ENCODE measurements at places on chromosomes 5 and 9. TPM values are rescaled to one million over a fixed set of nuclear protein-coding genes. Genes with fewer than 3 reads are reported as not detected.

The GFI1B gene
- not detected for total RNA-seq

The GDNF gene
- not detected for total RNA-seq

The PHF24 gene
- 0.68 TPM for total RNA-seq

The GPR150 gene
- not detected for total RNA-seq

The TOMM5 gene
- total RNA-seq: 123 TPM

The TNFSF8 gene
- total RNA-seq: not detected

The RANBP3L gene
- total RNA-seq: not detected

The ADAMTS6 gene
- total RNA-seq: 0.33 TPM

The GABRA1 gene
- not detected for total RNA-seq

The SLC36A2 gene
- 0.07 TPM for total RNA-seq

DNA sequence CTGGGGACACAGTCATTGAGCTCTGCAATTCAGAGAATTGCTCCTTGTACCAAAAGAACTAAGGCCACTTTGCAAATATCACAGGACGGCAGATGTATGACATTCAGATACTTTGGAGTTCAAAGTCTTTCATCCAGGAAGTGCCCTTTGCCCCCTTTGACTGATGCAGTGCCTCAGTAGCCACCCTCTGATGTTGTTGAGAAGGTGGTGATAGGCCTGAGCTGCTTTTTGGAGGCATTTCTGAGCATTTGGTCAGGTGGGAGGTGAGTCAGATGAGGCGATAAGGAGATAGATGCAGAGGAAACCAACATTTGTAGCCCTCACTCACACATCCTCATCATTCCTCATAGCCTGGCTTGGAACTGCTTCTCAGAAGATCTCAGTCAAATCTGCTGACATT, 63.4 kb downstream of the ANGPTL2 start:
- no peak for DNase-seq

GRCh38 chr9:129026442-129027223, 1.5 kb downstream of the SH3GLB2 start:
- DNase-seq: peak; percentile 67

DNA sequence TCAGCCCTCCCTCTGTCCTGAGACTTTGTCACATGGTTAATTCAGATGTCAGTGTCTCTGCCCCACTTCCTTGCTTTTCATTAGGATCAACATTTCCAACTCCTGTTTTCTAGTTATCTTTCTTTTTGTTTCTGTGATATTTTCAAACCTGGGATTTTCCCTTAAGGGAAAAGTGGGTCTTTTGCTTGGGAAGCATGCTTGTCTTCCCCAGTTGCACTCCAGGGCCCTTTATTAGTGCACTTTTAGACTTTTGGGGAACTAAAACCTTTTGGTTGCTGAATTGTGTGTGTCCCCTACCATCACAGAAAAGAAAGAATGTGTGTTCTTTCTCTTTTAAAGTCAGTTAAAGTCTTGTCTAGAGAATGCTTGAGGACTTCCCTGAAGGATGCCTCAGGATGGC, 18.4 kb upstream of the GDNF start:
- DNase-seq: no peak

- DNase-seq: no peak
Observed at GRCh38 chr5:127551410-127552041, 34.1 kb downstream of the PRRC1 start.

DNA sequence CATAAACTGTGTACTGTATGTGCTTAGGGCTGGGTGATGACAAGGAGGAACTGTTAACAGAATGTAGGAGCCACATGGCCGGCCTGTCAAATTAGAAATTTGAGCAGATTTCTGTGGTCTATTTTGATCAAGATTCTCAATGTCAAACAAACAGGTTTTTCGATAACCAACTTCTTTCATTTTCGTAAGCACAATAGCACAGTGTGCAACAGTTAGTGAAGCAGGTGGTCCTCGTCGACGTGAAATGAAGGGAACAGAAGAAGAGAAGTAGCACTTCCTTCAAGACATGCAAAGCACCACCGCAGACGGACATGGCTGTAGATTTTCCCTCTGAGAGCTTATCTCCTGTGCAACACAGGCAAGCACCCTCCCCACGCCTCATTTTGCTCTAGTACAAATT, 252.1 kb downstream of the CRB2 start:
- no peak for DNase-seq

DNA sequence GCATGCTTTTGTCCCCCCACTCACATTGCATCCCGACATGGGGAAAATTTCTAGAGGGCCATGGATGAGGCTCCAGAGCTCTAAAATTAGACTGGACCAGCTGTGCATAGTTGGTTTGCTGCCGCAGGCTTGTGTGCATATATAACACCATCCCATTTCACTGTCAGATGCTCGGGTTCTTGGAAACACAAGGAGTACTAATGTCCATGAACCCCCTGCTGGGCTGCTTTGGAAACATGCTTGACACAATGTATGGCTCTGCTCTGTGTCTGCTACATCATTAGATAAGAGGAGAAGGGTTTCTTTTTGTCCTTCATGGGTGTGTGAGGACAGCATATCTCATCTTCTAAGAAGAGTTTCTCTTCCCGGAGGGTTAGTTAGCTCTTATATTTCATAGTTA, 292.1 kb upstream of the RORB start:
- no peak for DNase-seq

DNA sequence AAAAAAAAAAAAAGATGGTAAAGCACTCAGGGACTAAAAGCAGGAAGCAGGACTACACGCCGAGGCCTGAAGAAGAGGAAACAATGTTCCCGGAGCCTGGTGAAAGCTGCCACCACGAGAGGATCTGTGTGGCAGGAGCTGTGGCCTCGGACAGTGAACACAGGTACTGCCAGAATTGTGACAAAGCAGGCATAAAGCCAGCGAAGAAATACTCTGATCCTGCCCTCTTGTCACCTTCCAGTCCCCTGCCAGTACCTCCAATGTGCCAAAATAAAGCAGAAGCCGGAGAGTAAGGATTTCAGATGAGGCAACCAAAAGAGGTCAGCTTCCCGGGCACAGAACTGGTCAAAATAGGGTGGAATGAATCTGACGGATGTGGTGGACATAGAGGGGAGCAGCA, 211.5 kb upstream of the TARS1 start:
- DNase-seq: no peak

- no peak for DNase-seq
Observed at GRCh38 chr5:124605541-124605940, 140.9 kb downstream of the ZNF608 start.

DNA sequence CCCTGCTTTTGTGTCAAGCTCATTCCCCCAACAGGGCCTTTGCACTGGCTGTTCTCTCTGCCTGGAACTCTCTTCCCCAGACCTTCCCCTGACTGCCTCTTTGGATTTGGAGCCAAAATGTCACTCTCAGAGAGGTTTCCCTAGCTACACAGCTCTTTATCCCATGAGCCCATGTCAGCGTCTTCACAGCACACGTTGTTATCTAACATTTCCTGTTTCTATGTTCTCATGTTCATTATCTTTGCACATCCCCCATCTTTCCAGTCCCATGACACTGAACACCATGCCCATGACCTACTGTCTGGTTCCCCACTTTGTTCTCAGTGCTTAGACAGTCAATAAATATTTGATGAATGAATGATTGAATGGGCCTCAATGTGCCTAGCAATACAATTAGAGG, 26.3 kb upstream of the ARSI start:
- DNase-seq: no peak

DNA sequence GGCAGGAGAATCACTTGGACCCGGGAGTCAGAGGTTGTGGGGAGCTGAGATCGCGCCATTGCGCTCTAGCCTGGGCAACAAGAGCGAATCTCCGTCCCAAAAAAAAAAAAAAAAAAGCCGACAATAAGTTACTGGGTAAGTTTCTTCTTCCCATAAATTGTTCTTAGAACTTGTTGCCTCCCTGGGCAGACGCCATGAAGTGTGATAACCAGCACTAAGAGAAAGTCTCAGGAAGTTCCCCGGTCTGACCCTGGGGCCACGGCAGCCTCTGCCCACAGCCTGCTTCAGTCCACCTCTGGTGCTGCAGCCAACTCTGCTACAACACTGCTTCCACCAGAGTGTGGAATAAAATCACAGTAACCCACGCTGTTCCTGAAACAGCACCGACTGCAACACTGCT, 19.1 kb downstream of the LPCAT1 start:
- DNase-seq: no peak

- DNase-seq: no peak
Observed at GRCh38 chr9:37700131-37700530, 49.4 kb downstream of the FRMPD1 start.

GRCh38 chr5:40481241-40481640, 198.5 kb upstream of the PTGER4 start:
- DNase-seq: no peak

DNA sequence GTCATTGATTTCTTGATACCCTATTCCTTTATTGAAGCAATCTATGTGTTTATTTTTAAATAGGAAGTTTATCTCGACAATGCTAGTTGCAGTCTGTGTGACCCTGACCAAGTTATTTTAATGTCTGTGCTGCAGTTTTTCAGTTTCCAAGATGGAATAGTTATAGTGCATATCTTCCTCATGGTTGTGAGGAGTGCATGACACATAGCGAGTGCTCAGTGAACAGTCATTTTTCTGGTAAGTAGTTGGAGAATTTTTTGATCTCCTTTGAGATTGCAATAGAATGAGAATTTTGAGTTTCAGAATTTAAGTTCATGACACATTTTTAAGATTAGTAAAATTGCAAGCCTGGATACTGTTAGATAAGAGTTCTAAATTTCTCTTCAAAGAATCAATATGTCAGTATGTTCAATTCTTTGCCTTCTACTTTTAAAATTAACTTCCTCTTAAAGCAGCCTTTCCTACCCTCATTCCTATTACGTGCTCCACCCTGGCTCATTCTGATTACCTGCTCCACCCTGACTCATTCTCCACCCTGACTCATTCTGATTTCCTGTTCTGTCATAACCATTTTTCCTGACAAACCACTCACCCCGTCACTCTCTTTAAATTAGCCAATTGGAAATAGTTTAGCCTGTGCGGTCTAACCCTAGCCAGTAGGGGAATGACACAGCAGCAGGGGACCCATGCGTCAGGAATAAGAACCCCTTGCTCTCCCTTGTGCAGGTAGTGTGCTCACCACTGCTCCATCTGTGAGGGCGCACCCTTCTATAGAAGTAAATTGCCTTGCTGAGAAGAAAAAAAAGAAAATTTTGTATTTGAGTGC, 30.7 kb downstream of the SPIN1 start:
- peak; percentile 68 for DNase-seq

All from H9 (cell line).